Activated CD8-positive, alpha-beta memory T cell treated with anti-CD3 and anti-CD28 coated beads, Interleukin-2, amount 10 ng/mL, durations not matched to agents 7 days and 5 days (primary cell): ENCODE measurements at places on chromosomes 5 and 9. TPM values are rescaled to one million over a fixed set of nuclear protein-coding genes. Genes with fewer than 3 reads are reported as not detected.

- no peak for DNase-seq
Observed at GRCh38 chr5:112219000-112219399, 200.1 kb downstream of the EPB41L4A start.

DNA sequence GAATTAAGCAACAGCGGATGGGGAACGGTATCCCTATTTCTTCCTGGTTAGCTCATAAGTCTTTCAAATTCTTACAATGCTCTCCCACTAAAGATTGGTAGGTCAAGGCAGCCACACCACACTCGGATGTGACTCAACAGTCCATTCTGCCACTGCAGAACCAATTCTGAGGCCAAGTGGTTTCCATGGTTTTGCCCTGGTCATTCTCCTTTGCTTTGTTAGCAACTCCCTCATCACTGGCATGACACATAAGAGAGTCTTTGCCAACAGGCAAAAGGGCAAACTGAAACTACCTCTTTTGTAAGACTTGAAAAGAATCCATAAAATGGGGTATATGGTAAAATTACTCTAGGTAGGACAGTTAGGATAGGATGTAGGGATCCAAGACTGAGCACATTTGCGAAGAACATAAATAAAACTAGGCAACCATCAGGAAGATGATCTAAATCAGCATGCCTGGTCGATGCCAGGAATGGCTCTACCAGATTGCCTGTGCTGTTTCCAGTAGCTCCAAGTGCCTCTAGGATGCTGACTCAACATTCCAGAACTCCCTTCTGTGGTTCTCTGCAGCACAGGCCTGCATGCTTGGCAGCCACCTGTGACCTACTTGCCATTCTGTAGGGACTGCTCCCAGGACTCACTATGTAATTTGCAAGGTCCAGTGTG lies 105.4 kb downstream of the DCP2 start:
- DNase-seq = no peak

GRCh38 chr5:158976035-158976434 lies 123.7 kb downstream of the EBF1 start:
- DNase-seq = no peak

- DNase-seq = no peak
Observed at GRCh38 chr5:103743421-103743820, 180.8 kb upstream of the NUDT12 start.

- DNase-seq = peak; percentile 50
Observed at GRCh38 chr9:94554439-94555331, at the start of gene PCAT7. Gene PCAT7, plus strand, starts transcription at chr9:94555083.

DNA sequence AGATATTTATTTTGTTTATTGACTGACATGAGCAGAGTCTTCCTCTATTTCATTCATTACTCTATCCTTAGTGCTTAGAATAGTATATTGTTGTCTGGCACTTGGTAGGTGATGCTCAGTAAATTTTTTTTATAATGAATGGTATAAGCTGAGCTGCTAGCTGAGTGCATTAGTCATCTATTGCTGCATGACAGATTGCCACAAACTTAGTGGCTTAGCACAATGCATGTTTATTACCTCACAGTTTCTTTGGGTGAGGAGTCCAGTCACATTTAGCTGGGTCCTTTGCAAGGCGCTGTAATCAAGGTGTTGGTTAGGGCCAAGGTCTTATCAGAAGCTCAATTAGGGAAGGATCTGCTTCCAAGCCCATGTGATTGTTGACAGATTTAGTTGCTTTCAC lies 23.1 kb downstream of the SMAD5 start:
- no peak for DNase-seq

GRCh38 chr5:168802337-168802736 lies 223.2 kb upstream of the PANK3 start:
- DNase-seq = no peak

GRCh38 chr9:105883847-105884246 lies 189.5 kb downstream of the TMEM38B start:
- DNase-seq = peak; percentile 52

DNA sequence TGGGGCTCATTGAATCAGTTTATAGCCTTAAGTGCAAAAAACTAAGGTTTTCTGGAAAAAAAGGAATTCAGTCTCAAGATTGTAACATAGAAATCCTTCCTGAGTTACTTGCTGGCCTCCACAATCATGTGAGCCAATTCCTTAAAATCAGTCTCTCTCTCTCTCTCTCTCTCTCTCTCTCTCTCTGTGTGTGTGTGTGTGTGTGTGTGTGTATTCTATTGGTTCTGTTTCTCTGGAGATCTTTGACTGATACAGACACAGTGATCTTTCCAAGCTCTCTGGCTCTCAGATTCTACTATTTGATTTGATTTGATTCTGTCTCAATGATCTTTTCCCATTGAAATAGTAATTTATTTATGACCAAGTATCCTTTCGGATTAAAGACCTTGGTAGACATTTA lies 74.6 kb downstream of the CFAP95 start:
- DNase-seq = no peak

- DNase-seq = no peak
Observed at GRCh38 chr5:98902733-98903132, 26.1 kb downstream of the CHD1 start.

GRCh38 chr5:79560771-79561524 lies 47.0 kb upstream of the HOMER1 start:
- peak; percentile 70 for DNase-seq

DNA sequence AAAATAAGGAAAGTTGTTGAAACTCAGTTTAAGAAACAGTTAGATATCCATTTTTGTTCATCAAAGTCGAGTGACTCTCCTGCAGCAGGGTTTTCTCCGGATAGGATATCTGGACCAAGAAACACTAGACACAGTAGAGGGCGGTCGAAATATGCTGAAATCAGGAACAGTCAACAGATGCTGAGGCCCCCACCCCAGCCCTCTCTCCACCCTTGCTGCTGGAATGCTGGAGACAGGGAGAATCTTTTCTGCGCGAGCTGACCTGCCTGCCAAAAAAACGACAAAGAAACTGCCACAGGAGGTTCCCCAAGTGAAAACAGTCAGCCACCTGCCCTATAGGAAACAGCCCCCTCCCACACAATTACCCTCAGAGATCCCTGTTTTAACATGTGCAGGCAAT lies 4.3 kb upstream of the IL13 start:
- no peak for DNase-seq

DNA sequence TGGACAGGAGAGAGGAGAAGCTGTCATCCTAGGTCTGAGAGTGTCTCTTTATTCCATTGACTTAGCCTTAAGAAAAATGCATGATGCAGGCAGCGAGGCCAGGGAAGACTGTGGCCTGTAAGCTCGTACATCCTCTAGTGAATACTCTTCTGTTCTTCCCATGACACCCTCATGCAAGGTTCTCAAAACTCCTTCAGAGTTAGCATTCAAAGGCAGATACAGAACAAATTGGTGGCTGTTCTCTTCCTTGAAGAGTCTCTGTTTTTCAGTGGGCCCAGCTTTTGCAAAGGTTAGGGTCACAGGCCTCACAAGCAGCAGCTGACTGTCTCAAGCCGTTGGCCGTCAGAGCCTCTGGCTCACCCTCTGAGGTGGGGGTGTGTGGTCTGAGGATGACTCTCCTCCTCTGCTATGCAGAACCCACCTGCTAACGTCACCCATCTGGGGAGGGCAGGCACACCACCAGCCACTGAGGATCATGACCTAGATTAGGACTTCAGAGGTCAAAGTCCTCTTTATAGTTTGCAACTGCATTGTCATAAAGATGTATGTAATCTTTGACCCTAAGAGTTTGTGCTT lies 15.1 kb downstream of the ADCY2 start:
- no peak for DNase-seq

GRCh38 chr5:14663734-14664269 lies 716 bp upstream of the OTULIN start:
- peak; percentile 60 for DNase-seq

Gene SYK
- 0.26 TPM for total RNA-seq

Gene ACOT12
- not detected for total RNA-seq

Gene C5
- 1.9 TPM for total RNA-seq

Gene HOMER1
- total RNA-seq = 2.5 TPM

Gene C5orf58
- total RNA-seq = not detected

Gene SLCO4C1
- 0.35 TPM for total RNA-seq

Gene IL13
- 119 TPM for total RNA-seq

Gene SPATA6L
- total RNA-seq = 0.73 TPM

Gene TMEM252
- not detected for total RNA-seq

Gene CDH9
- not detected for total RNA-seq

Gene ROPN1L
- 1.1 TPM for total RNA-seq
